ENCODE measurements at places on chromosomes 6 and 20. TPM values are rescaled to one million over a fixed set of nuclear protein-coding genes. Genes with fewer than 3 reads are reported as not detected.

FAM209B gene
- not detected for total RNA-seq

TRERF1 gene
- 1.9 TPM for total RNA-seq

NR2E1 gene
- not detected for total RNA-seq

STX11 gene
- total RNA-seq: 21.5 TPM

DNA sequence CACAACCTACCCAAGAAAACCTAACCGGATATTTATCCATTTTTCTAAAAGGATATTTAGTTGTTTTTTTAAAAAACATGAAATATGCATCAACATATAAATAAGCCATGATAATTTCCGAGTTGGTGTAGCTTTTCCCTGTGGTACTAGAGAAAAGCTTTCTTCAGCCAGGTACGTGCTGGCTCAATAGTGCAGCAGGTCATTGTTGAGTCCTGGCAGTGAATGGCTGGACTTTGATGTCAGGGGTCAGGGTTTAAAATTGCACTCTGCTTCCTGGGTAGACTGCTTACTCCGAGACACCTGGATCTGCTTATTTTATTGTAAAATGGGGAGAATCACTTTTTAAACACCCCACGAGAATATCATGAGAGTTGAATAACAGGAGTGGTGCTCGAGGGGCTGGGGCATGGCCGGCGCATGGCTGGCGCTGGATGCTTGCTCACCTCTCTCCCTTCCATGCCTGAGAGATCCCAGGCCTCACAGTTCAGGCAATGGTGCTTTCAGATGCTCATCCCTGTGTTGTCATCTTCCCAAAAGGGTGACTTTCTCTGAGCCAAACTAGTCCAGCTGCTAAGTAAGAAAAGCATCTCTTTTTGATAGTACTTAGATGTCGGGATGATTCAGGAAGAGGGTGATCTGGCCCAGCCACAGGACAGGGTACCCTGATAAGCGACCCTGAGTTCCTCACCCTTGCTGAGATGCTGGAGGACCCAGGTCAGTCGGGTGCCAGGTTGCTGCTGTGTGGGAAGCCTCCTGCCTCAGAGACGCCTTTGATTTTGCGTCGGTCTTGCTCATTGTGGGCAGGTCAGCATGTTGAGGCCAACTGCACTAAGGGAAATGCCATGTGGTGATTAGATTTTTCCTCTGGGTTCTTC is 269.1 kb upstream of the FOXQ1 start:
- no peak for DNase-seq
- H3K27me3 ChIP-seq: no peaks in the 10 kb centered on the region
- no peaks in the 10 kb centered on the region for H3K4me1 ChIP-seq
- no peaks in the 10 kb centered on the region for H3K36me3 ChIP-seq

DNA sequence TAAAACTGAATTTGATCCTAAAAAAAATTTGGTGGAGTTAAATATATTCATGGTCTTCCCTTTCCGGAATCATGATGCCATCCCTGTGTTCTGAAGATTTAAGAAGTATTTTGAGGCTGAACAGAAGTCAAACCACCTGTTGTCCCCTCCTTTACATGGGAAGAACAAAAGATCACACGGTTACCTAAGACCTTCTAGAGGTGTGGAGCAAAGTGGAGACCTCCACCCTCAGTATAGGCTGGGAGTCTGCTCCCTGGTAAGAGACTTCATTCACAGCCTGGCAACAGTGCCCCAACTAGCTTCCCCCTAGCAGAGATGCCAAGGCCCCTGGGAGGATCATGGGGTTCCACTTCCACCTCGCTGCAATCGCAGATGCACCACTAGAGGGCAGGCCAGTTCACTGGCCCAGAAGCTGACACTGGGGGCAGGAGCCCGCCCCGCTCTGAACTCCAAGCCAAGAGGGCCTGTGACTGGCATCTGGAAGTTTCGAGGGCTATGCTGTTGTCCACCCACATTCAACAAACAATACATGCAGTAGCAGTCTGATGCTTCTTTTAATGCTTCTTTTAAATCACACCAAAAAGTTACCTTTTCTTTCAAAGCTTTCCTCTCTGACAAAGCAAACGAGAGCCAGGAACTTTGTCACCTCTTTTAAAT is 19.5 kb upstream of the UBE2J1 start:
- DNase-seq: peak; percentile 78
- no peak overlapping the region for H3K4me3 ChIP-seq
- no peaks in the 10 kb centered on the region for H3K27me3 ChIP-seq
- peaks cover 22% of the 10 kb centered on the region for H3K4me1 ChIP-seq
- peak overlapping the region; percentile 42 for H3K27ac ChIP-seq

- DNase-seq: no peak
- H3K27me3 ChIP-seq: no peaks in the 10 kb centered on the region
- H3K27ac ChIP-seq: peak overlapping the region; percentile 25
These were observed 6.3 kb downstream of the RRBP1 start for GRCh38 chr20:17675519-17676377.

DNA sequence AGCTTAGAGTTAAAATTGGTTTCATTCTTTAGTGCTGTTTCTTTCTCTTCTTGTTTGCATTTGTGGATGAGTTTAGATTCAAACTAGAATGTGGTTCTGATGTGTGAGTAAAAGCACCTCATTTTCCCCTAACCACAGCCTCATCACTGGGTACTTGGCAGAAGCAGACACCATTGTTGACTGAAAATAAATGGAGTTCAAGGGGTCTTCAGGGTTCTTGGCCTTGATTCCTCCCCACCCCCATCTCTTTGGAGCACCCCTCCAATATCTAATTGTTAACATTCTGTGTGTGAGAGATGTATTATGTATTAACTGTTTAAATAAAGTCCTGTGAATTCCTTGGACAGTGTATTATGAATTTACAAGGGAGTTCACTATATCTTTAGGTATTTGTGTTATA is 59.6 kb downstream of the JARID2 start:
- no peaks in the 10 kb centered on the region for H3K36me3 ChIP-seq
- H3K27me3 ChIP-seq: no peaks in the 10 kb centered on the region
- no peak overlapping the region for H3K27ac ChIP-seq
- DNase-seq: no peak
- H3K4me1 ChIP-seq: no peaks in the 10 kb centered on the region

Measured in right atrium auricular region (tissue), 2 donors.